ENCODE measurements at places on chromosomes 13 and 19. TPM values are rescaled to one million over a fixed set of nuclear protein-coding genes. Genes with fewer than 3 reads are reported as not detected.

GRCh38 chr13:80259159-80259558 is 81.8 kb downstream of the SPRY2 start:
- DNase-seq = no peak

Gene ZNF227
- total RNA-seq = 18.2 TPM

GRCh38 chr13:83515268-83516015 is 366.8 kb downstream of the SLITRK1 start:
- no peak for DNase-seq

Gene FCHO1
- 42.3 TPM for total RNA-seq

Gene CEACAM20
- total RNA-seq = not detected

Gene CBARP
- 10.8 TPM for total RNA-seq

DNA sequence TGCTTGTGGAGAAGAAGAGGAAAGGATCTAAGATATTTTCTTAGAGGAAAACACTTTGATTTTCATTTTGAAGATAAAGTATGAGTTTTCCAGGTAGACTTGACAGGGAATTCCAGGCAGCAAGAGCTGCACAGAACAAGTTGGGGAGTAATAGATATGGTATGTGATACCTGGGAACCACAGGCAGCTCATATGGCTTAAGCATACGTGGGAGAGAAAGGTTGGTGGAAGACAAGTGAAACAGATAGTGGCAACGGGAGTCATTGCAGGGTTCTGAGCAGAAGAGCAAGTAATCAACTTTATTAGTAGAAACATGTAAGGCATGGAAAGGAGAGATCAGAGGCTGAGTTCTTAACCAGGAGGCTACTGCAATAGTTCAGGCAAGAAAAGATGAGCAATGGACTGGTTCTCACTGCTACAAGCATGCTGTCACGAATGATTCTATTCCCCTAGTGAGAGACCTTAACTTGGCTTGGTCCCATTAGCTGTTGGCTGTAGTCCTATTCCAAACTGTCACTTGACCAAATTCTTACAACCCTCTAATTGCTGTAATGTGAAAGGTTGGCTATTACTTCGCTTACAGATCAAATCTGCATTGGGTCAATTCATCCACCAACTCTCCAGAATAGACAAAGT is 217.9 kb downstream of the VWA8 start:
- no peak for DNase-seq

DNA sequence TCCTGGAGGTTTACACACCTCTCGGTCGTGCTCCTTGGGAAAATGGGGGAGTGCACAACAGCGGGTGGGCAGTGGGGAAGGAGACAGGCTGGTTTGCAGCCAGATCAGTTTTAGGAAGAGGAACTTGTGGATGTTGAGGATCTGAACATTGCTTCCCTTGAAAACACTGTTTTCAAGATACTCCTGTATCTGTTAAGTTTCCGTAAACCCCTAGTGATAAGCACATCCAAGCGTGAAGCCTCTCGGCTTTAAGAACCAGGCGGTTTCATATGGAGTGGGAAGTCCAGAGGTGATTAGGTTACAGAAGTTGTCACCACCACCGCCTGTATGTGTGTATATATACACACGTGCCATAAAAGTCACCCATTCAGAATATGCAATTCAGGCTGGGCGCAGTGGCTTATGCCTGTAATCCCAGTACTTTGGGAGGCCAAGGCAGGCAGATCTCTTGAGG is 47.4 kb downstream of the SIPA1L3 start:
- DNase-seq = no peak

Gene ALOX5AP
- not detected for total RNA-seq

- DNase-seq = no peak
Observed at GRCh38 chr13:113835461-113836270, 28.2 kb downstream of the GAS6 start.

Gene CGB3
- not detected for total RNA-seq

- DNase-seq = no peak
Observed at GRCh38 chr13:104296286-104296685, 1230.1 kb upstream of the SLC10A2 start.

DNA sequence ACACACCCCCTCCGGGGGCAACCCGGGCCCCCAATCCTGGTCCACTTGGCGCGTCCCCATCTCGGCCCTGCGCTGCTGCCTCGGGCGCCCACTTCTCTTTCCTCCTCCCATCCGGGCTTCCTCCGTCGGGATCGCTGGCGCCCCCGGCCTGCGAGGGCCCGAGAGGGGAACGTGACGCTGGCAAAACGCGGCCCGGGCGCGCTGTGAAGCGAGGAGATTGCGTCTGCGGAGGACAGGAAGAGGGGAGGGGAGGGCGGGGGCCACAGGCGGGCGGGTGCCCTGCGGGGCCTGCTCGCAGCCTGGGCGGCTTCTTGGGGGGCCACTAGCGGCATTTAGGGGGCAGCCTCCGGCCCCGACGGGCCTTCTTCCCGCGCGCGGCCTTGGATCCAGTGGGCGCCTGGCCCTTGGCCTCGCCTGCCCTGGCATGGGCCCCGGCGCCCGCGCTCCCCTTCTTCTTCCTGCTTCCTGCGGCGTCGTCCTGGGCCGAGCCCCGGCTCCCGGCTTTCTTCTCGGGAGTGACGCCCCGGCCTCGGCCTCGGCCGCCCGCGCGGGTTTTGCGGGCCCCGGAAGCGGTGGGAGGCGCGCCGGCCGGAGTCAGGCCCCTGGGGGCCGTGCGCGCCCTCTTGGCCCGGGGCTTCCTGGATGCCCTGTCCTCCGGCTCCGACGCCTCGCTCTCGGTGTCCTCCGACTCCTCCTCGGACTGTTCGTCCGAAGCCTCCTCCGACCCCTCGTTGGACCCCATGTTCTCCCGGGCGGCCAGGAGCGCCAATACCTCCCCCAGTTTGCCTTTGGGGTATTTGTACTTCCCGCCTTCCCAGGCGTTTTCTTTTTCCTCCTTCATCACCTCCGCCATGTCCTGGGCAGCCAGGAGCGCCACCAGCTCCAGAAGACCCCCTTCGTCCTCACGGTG is 2.2 kb downstream of the PNMA8B start:
- peak; percentile 77 for DNase-seq

GRCh38 chr19:10966809-10967208 is 6.0 kb downstream of the SMARCA4 start:
- DNase-seq = no peak

- no peak for DNase-seq
Observed at GRCh38 chr13:87459419-87459818, 211.8 kb upstream of the SLITRK5 start.

DNA sequence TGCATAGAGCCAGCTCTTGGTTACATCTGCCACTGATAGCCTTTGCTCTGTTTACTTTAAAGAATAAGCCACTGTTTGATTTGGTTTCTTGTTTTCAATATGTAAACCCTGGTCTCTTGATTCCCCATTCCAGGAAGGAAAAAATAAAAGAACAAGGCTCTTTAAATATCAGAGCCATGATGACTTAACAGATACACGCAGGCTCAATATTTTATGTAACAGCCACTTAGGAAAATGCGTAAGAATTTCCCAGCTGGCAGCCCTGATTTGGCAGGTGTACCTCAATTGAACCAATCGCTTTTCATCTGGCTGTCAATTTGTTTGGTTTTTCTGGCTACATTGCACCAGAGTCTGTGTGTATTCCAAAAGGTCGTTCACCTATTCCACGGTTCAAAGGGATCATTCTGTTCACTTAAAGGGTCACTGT is 65.6 kb downstream of the IRS2 start:
- DNase-seq = no peak

DNA sequence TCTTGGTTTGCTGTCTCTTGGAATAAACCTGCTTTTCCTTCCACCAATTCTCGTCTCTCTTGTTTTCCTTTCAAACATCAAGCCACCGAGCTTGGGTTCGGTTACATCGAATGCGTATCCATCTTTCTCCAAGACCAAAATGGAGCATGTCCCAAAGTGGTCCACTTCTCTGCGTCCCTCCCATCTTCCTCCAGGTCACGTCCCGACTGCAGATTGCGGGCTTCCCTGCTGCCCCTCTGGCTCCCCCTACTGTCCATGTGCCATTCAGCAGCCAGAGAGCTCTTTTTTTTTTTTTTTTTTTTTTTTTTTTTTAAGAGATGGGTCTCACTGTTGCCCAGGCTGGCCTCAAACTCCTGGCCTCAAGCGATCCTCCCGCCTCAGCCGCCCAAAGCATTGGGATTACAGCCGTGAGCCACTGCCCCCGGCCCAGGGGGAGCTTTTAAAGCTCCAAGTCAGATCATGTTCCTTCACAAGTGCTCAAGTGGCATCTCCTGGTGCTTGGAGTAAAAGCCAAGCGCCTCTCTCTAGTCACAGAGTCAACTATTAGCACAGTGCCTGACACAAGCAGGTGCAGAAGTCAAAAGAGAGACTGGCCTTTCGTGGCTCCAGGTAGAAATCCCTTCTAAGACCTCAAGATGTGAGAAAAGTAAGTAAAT is 10.0 kb downstream of the COL5A3 start:
- peak; percentile 89 for DNase-seq

DNA sequence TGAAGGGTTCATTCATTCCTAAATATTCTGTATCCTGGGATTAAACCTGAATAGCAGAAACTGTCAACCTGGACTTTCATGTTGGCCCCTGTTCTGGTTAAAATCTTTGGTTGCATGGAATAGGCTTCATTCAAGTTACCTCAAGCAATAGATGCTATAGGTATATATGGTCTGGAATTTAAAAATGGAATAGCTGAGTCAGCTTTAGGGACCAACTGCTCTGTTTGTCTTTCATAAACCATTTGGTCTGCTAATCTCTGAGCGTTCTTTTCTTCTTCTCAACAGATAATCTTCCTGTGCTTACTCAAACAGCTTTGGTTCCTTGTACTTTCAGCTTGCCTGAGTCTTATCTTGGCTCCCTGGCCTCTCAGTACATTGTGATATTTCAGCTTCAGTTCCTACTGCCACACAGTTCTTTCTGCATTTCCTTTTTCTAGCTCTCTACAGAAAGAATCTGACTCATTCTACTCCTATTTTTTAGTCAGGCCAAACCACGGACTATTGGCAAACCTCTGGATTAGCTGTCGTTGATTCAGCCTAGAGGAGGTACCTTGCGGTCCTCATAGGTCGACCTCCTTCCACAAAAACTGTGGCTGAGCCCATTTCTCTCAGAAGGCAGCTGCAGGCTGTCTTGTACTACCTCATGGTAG is 35.9 kb upstream of the MAB21L1 start:
- DNase-seq = no peak

DNA sequence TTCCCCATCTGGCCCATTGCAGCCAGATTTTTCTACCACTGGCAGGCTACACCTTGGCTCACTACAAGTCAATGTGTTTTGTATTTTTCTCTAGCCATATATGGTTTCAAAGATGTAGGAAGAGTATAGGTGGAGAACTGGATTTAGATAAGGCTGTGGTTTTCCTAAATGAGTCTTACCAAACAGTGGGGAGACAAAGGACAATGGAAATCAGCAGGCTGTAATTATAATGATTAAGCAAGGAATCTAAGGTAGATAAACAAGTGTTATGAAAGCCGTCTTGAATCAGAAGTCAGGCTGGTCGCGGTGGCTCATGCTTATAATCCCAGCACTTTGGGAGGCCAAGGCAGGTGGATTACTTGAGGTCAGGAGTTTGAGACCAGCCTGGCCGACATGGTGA is 11.2 kb downstream of the IGFL1 start:
- no peak for DNase-seq

Measured in GM23338 (cell line).